Activated naive CD8-positive, alpha-beta T cell treated with anti-CD3 and anti-CD28 coated beads, Interleukin-2, amount 10 ng/mL, durations not matched to agents 7 days and 5 days (primary cell): ENCODE measurements at places on chromosomes 7 and 10. TPM values are rescaled to one million over a fixed set of nuclear protein-coding genes. Genes with fewer than 3 reads are reported as not detected.

DNA sequence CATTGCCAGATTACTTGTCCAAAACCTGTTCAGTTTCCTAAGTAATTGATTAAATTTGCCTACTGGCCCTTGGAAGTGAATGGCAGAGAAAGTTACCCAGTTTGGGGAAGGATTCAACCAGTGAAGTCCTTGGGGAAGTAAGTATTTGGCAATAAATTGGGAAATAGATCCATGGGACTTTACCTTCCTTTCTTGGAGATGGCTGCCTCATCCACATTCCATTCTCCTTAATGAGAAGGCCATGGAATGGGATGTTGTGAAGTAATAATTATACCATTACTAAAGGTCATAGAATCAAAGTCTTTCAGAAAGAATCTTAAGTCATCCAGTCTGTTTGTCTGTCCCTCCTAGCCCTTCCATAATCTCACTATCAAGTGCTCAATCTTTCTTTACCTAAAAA, 4.5 kb upstream of the COPG2 start:
- H3K4me3 ChIP-seq, result no peak overlapping the region
- H3K36me3 ChIP-seq, result no peaks in the 10 kb centered on the region
- H3K27ac ChIP-seq, result no peak overlapping the region
- DNase-seq, result no peak

DNA sequence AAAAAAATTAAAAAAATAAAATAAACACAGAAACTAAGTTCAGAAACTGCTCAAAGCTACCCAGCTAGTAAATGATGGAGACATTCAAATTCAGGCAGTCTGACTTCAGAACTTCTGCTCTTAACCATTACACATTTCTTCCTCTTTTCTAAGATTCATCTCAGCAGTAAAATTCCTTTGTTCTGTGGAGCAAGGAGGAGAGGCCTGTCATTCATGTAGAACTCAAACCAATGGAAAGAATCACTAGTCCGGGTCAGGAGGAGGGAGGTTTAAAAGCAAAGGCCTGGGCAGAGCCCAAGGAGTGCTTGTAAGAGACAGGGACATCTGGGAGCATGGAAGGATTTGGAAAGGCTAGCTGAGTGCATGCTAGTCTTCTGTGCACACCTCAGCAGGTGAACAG, 37.9 kb upstream of the DNAJB12 start:
- no peak overlapping the region for H3K4me3 ChIP-seq
- H3K27me3 ChIP-seq, result no peaks in the 10 kb centered on the region
- peaks cover 2% of the 10 kb centered on the region for H3K36me3 ChIP-seq
- no peak for DNase-seq

DNA sequence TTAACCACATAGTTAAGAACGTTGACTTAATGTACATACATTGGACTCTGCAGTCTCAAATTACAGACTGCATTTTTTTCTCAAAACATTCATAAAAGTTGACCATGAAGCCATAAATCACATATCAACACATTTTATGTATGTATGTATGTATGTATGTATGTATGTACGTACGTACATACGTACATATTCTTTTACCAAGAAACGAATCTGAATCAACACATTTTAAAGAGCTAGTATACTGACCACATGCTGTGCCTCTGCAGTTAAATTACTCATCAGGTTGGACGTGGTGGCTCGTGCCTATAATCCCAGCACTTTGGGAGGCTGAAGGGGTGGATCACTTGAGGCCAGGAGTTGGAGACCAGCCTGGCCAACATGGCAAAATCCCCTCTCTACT, 105.8 kb downstream of the GPR158 start:
- no peak for DNase-seq
- H3K4me1 ChIP-seq, result no peaks in the 10 kb centered on the region
- H3K27me3 ChIP-seq, result no peaks in the 10 kb centered on the region
- no peak overlapping the region for H3K4me3 ChIP-seq
- no peak overlapping the region for H3K27ac ChIP-seq
- H3K36me3 ChIP-seq, result no peaks in the 10 kb centered on the region

DNA sequence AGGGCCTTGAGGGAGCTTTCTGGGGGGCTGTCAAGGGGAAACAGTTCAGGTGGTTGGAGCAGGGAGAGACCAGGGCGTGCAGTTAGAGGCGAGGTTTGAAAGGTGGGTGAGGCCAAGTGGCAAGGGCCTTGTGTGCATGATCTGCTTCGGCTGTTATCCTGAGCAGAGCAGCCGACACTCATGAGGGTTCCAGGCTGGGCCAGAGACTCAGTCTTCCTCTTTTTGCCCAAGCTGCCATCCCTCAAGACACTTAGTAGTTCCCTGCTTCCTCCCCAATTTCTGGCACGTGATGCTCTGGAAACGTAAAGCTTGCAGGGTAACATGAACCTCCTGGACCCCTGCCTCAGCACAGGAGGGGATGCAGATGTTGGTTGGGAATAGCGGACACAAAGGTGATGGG, 44.1 kb downstream of the KLRG2 start:
- H3K36me3 ChIP-seq, result peaks cover 4% of the 10 kb centered on the region
- H3K4me3 ChIP-seq, result no peak overlapping the region
- no peak overlapping the region for H3K27ac ChIP-seq
- peaks cover 3% of the 10 kb centered on the region for H3K4me1 ChIP-seq
- H3K27me3 ChIP-seq, result no peaks in the 10 kb centered on the region

DNA sequence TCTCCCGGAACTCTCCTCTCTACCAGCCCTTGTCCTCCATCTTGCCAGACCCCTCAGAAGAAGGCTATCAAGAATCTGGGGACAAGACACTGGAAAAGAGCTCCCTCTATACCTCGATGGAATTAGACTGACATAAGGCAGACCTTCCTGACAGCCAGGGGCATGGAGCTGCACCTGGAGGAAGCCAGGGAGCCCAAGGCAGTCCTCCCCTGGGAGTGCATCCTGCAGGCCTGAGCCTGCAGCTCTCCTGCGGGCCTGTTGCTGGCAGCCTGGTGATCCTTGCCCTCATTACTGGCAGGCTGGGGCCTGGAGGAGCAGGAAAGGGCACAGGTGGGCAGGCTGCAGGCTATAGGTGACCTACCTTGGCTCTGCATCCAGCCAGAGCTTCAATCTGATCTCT, 323.4 kb downstream of the GRID1 start:
- DNase-seq, result no peak
- H3K4me1 ChIP-seq, result peaks cover 11% of the 10 kb centered on the region
- H3K4me3 ChIP-seq, result no peak overlapping the region
- no peaks in the 10 kb centered on the region for H3K36me3 ChIP-seq
- H3K27ac ChIP-seq, result no peak overlapping the region
- H3K27me3 ChIP-seq, result peaks cover 11% of the 10 kb centered on the region

DNA sequence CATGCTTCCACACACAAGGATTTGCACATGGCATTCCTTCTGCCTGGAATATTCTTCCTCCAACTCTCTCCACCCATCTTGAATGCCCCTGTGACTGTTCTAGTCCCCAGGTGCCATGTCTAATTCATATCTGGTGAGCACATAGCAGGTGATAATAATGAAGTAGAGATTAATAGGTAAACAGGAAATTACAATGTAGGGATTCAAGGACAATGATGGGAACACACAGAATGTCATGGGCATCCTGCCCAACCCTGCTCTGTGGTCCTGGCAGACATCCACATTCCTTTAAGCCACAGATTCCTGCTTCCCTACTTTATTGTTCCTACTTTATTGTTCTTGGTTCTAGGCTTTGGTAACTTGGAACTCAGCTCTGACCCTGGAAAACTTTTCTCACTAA, 115.8 kb downstream of the THSD7A start:
- no peak overlapping the region for H3K4me3 ChIP-seq
- no peak for DNase-seq
- H3K4me1 ChIP-seq, result no peaks in the 10 kb centered on the region
- no peak overlapping the region for H3K27ac ChIP-seq
- no peaks in the 10 kb centered on the region for H3K27me3 ChIP-seq

ACSL5 gene
- total RNA-seq, result 59.5 TPM

IL2RA gene
- total RNA-seq, result 184 TPM

- H3K27me3 ChIP-seq, result peaks cover 4% of the 10 kb centered on the region
- H3K4me3 ChIP-seq, result no peak overlapping the region
- no peak for DNase-seq
- H3K4me1 ChIP-seq, result peaks cover 3% of the 10 kb centered on the region
- H3K27ac ChIP-seq, result no peak overlapping the region
- no peaks in the 10 kb centered on the region for H3K36me3 ChIP-seq
Measured at GRCh38 chr10:22932626-22933370, 4.9 kb downstream of the ARMC3 start.
